ENCODE measurements at places on chromosomes 2 and 18. TPM values are rescaled to one million over a fixed set of nuclear protein-coding genes. Genes with fewer than 3 reads are reported as not detected.

The CYS1 gene
- total RNA-seq, result not detected

The DSG1 gene
- not detected for total RNA-seq

DNA sequence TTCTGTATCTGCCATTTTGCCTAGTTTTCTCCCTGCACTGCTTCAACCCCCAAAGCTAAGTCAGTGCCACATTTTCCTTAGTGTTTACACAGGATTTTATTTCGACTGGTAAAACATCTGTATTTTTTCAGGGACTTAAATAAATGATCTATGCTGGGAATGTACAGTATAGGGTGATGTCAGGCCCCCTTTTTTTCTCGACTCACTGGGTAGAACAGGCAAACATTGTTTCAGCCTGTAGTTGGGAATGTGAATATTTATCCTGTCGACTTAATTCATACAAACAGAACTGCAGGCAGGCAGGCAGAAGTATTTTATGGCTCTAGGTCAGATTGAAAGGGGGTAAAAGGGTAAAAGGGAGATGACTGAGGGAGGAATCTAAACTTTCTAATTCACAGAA lies 123.5 kb upstream of the ZFP36L2 start:
- DNase-seq, result no peak

The TACR1 gene
- total RNA-seq, result not detected

GRCh38 chr18:25144820-25145219 lies 207.1 kb downstream of the ZNF521 start:
- DNase-seq, result no peak

GRCh38 chr2:240576036-240576435 lies 7.8 kb downstream of the RNPEPL1 start:
- no peak for DNase-seq

- DNase-seq, result no peak
Measured at GRCh38 chr2:105788670-105789290, 44.1 kb downstream of the NCK2 start.

GRCh38 chr2:240432820-240433801 lies 2.4 kb upstream of the GPC1 start:
- DNase-seq, result no peak

The GPR45 gene
- total RNA-seq, result not detected

DNA sequence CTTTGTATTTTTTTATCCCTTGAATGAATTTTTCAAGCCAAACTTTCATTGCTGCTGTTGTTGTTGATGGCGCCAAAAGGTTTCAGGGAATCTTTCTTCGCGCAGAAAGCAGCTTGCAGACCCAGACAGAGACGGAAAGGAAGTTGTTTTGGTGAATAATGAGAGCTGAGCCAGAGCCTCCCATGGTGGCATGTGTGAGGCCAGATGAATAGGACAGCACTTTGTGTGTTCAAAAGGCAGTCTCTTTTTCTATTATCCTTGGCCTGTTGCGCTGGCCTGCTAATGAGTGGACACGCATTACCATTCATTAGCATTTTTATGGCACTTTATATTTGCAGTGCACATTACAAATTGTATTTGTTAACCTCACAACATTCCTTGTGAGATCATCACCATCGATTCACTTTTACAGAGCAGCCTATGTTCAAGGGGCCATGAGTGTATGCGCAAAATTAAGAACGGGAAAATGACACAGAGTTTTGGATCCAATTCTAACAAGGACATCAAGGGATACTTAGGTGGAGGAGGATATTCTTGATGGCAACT lies 754.7 kb downstream of the BCL11A start:
- no peak for DNase-seq

GRCh38 chr2:189726271-189726670 lies 36.3 kb downstream of the OSGEPL1 start:
- no peak for DNase-seq

The GKN2 gene
- total RNA-seq, result not detected

DNA sequence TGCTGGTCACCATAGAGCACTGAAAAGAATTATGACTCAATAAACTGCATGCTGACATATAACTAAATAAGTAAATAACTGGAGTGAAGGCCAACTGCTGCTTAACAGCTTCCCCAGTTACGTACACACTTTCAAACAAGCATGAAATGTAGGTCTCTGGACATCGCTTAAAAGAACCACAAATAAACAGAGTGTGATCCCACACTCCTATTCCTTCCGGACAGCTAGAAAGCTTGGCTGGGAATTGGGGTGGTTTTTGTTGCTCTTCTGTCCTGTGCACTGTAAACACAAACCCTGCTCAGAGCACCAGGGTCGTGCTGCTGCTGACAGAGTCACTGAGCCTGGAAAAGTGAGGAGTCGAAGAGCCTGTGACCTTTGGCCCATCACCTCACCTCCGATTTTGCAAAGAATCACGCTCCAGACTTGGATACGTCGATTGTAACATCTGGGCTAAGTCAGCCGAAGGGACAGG lies 162.7 kb upstream of the NT5C1B start:
- no peak for DNase-seq

- no peak for DNase-seq
Measured at GRCh38 chr2:120611961-120612360, 123.7 kb upstream of the GLI2 start.

Data from HT-29 (cell line).